ENCODE measurements at places on chromosomes 2 and 18.

- DNase-seq = no peak
These were observed 6.5 kb downstream of the MERTK start for GRCh38 chr2:111904726-111905474.

- DNase-seq = no peak
These were observed 39.5 kb downstream of the ATP6V1C2 start for GRCh38 chr2:10760794-10761504.

DNA sequence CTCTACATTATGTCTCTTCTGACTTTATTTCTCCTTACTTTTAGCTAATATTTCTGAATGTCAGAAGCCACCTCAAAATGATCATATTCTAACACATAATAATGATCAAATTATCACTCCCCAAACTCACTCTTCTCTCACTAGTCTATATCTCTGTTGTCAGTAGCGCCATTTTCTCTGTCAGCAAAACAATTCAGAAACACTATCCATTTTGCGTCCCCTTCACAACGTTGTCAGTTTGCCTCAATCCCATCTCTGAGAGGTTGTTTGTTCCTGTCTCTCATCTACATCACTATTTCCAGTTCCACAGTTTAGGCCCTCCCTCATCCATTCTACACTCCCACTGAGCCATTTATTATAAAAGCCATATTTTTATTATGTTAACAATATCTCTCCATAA, 1376.3 kb upstream of the ACVR2A start:
- no peak for DNase-seq

DNA sequence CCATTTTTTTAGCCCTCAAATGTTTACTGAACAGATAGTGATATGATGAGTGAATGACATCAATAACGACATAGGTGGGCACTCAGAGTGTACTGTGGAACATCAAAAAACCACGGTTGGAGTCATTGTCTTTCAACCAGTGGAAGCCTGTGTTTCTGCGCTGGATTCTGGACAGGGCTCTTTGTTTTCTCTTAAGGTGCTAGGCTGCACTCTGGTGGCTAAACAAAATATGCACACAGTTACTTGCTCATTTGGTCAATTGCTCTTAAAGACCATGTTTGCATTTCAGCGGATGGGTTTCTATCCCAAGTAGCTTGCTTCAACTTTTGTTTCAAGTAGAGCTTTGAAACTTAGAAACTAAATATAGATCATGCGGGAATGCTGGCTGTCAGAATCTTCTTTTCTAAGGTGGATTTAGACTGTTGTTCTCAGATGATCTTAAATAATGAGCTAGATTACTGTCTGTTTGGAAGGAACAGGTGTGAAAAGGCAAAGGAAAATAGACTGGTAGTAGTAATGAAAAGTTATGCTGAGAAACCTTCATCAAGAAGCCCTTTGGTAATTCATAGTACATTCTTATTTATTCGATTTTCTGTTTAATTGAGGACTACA, 48.5 kb upstream of the LYPD6B start:
- peak; percentile 53 for DNase-seq

- DNase-seq = no peak
These were observed 132.7 kb downstream of the EVA1A start for GRCh38 chr2:75428060-75428459.

DNA sequence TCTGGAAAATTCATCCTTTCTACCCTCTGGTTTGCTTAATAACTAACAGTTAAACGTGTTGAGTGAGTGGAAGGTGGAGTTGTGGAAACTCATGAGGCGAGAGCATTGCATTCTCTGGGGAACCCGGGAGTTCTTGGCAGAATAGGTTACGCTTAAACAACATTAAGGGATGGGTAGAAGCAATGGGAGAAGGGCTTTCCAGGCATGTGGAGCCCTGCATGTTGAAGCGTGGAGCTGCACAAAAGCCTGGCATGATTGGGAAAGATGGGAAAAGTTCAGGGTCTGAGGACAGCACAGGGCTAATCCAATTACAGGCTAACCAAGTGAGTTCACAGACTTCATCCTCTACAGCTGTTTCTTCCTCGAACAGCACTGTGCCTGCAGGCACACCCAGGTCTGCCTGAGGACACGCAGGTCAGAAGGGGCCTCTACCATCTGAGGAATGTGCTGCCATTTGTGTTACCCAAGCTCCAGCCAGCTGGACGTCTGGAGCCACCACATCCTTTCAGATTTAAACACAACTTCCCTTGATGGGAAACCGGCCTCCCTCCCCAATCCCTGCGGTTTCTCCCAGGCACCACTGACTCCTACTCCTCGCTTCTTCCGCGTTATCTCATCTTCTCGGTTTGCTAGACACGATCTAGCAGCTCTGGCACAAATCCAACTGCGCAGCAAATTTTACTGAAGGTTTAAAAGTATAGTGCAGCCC, 164.2 kb downstream of the ANTXR1 start:
- no peak for DNase-seq

GRCh38 chr18:51767293-51767692, 569.8 kb upstream of the MEX3C start:
- DNase-seq = no peak

Measured in KG1 (cell line).